SJSA1 (cell line): ENCODE measurements at places on chromosomes 4 and X. TPM values are rescaled to one million over a fixed set of nuclear protein-coding genes. Genes with fewer than 3 reads are reported as not detected.
A peak's percentile ranks its signal among the peaks of the same experiment; 100 is the strongest.

GRCh38 chrX:112967341-112967740, 126.7 kb upstream of the AMOT start:
- no peaks in the 10 kb centered on the region for H3K36me3 ChIP-seq
- no peak for DNase-seq
- no peak overlapping the region for H3K27ac ChIP-seq
- no peak overlapping the region for H3K4me3 ChIP-seq

- H3K4me1 ChIP-seq = no peaks in the 10 kb centered on the region
- H3K27me3 ChIP-seq = no peaks in the 10 kb centered on the region
- no peak for DNase-seq
- H3K36me3 ChIP-seq = no peaks in the 10 kb centered on the region
Measured at GRCh38 chr4:179145746-179146525, 1703.7 kb upstream of the AGA start.

DNA sequence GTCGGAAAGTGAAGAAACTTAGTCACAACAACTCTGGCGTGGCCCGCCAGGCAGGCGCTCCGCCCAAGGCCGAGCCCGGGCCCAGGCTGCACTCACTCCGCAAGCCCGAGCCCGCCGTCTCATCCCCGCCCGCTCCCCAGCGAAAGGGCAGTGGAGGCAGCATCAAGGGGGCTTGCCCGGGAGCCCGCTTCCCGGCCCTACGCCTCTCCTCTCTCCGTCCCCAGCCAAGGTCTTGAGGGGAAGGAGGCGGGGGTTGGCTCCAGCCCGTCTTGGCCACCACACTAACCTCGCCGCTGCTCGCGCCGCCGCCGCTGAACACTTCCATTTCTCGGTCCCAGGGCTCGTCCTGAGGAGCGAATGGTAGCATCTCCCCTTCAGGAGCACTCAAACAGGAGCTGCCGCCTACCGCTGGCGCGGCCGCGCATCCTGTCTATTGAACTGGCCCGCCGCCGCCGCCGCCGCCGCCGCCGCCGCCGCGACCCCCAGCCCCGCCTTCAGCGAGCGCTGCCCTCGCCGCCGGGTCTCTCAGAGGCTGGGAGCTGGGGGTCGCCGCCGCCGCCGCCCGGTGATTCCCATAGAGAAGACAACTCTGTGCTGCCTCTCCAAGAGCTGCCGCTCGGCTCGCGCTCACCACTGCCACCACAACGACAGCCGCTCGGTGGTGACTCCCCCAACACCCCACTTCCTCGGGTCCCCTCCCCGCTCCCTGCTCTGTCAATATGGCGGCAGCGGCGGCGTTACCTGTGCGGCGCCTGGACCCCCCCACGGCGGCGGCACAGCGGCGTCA, at the start of gene RPS6KA6:
RPS6KA6 (minus strand) TSS at position 667 of the 787 bp plus-strand sequence; CDS start at position 367, 300 bp downstream.
- no peaks in the 10 kb centered on the region for H3K4me1 ChIP-seq
- peak within 1 kb of the TSS; percentile 62 for H3K4me3 ChIP-seq
- H3K36me3 ChIP-seq = no peaks in the 10 kb centered on the region
- no peak within 1 kb of the TSS for H3K27ac ChIP-seq
- H3K27me3 ChIP-seq = no peaks in the 10 kb centered on the region
- DNase-seq = peak; percentile 49

DNA sequence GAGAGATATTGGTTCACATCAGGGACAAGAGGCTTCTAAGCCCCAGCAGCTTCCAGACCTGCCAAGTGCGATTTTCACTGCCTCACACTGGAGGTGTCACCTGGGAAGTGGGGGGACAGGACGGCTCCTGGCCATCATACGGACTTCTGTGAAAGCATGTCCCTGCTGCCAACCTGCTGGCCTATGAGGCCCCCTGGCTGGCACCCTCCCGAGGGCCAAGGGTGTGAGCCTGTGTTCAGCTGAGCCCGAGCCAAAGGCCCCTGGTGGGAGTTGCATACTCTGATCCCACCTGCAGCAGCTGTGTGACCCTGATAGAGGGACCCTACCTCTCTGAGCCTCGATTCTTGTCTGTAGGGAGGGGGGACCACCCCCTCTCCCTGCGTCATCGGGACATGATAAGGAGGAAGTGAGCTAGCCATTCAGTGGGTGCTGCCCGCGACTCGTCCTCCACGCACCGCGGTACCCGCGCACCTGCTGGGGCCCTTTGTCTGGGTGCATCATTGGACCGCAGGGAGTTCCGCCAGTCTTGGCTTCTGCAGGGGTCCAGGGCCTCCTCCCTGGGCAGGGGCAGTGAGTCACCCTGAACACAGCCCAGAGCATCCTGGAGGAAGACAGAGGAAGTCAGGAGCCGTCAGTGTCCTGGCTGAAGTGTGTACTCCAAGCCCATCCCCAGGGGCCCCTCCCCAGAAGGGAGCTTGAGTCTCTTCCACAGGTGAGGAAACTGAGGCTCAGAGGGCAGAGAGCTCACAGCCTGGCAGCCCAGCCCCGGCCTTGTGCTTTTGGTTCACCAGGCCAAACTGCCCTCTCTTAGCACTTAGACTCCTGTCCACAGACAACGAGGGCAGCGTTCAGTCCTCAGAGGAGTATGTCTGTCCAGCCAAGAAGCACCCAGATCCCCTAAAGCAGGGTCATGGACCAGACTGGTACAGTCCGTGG, 24.1 kb downstream of the C4orf50 start:
- no peaks in the 10 kb centered on the region for H3K36me3 ChIP-seq
- no peaks in the 10 kb centered on the region for H3K27me3 ChIP-seq
- no peak overlapping the region for H3K4me3 ChIP-seq
- H3K27ac ChIP-seq = no peak overlapping the region

DNA sequence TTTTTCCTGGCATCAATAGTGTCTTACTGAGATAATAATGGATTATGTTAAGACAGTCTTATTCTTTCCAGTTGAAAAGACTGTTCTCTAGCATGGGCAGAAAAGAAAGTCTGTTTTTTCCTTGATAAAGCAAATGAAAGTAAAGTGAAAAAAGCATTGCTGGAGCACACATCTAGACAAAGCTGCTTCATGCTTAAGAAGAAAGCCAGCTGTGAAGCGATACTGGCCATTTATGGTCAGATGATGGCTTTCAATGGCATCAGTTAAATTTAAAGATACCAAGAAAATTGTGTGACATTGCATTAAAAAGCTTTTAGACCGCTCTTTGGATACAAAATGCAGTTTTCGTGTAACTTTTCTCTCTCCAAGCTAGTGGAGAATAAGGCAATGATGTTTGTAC, 242.1 kb upstream of the TRAM1L1 start:
- H3K36me3 ChIP-seq = 0 out of 2 replicates have a peak, but pooled peaks cover 3% of the 10 kb centered on the region
- peak overlapping the region; percentile 17 for H3K4me3 ChIP-seq
- no peak for DNase-seq
- H3K4me1 ChIP-seq = peaks cover 25% of the 10 kb centered on the region
- 0 out of 2 replicates have a peak overlapping the region, but pooled peaks have one; percentile 12 for H3K27ac ChIP-seq
- no peaks in the 10 kb centered on the region for H3K27me3 ChIP-seq

- no peak for DNase-seq
- peak overlapping the region; percentile 37 for H3K4me3 ChIP-seq
- no peaks in the 10 kb centered on the region for H3K36me3 ChIP-seq
- peaks cover 52% of the 10 kb centered on the region for H3K4me1 ChIP-seq
Measured at GRCh38 chrX:130120321-130120731, 10.0 kb upstream of the ELF4 start.

- no peaks in the 10 kb centered on the region for H3K36me3 ChIP-seq
- H3K4me1 ChIP-seq = no peaks in the 10 kb centered on the region
- H3K27ac ChIP-seq = no peak overlapping the region
- no peak for DNase-seq
- 0 out of 2 replicates have a peak, but pooled peaks cover 5% of the 10 kb centered on the region for H3K27me3 ChIP-seq
- no peak overlapping the region for H3K4me3 ChIP-seq
Measured at GRCh38 chr4:95141361-95141760, 383.6 kb downstream of the BMPR1B start.

GRCh38 chr4:81508411-81509185, 36.9 kb upstream of the RASGEF1B start:
- no peak overlapping the region for H3K4me3 ChIP-seq
- no peak for DNase-seq
- H3K27me3 ChIP-seq = 0 out of 2 replicates have a peak, but pooled peaks cover 2% of the 10 kb centered on the region
- no peak overlapping the region for H3K27ac ChIP-seq

- H3K4me1 ChIP-seq = peaks cover 39% of the 10 kb centered on the region
- DNase-seq = peak; percentile 72
- no peaks in the 10 kb centered on the region for H3K36me3 ChIP-seq
- H3K4me3 ChIP-seq = no peak overlapping the region
Measured at GRCh38 chr4:56757261-56757746, 64.2 kb downstream of the SPINK2 start.

DNA sequence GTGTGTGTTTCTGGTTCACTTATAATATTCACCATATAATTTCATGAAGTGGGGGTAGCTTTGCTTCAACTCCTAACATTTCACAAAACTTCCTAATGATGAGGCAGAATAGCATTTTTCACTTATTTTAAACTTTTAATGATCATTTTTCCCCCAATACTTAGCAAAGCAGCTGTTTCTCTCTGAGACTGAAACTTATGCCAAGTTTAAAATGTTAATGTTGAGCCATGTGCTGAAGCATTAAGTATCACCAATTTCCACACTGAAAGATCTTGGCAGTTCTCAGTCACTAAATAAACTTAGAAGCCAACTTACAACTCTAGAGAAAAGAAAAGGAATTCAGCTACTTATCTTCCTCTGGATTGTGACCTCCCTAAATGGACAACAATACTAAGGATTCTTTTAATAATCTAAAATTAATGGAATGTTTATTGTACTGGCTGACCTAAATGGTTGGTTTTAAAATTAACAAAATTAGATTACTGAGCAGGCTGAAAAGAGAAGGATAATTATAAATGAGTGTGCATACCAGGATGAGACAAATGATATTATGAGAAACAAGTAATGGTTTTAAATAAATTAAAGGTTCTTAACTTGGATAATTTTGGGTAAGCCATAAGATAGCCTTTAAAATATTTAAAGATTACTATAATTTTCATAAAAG, 1429.4 kb upstream of the ADGRL3 start:
- no peak overlapping the region for H3K27ac ChIP-seq
- no peak overlapping the region for H3K4me3 ChIP-seq
- DNase-seq = no peak
- no peaks in the 10 kb centered on the region for H3K36me3 ChIP-seq
- no peaks in the 10 kb centered on the region for H3K27me3 ChIP-seq
- no peaks in the 10 kb centered on the region for H3K4me1 ChIP-seq

GRCh38 chrX:150844016-150844415, 54.5 kb downstream of the CD99L2 start:
- H3K36me3 ChIP-seq = no peaks in the 10 kb centered on the region
- no peak for DNase-seq
- no peak overlapping the region for H3K4me3 ChIP-seq

The KDM6A gene
- total RNA-seq = 11.9 and 20.8 TPM in 2 replicates

The G6PD gene
- total RNA-seq = 32.6 and 52.7 TPM in 2 replicates

The KLB gene
- not detected in 2 replicates for total RNA-seq

The FRMPD3 gene
- total RNA-seq = not detected in 2 replicates

The DTHD1 gene
- total RNA-seq = not detected in 2 replicates

The PCDH7 gene
- 1.2 and 2.1 TPM in 2 replicates for total RNA-seq

The P2RY10 gene
- not detected in 2 replicates for total RNA-seq
